ENCODE measurements at places on chromosomes 7 and 10.

DNA sequence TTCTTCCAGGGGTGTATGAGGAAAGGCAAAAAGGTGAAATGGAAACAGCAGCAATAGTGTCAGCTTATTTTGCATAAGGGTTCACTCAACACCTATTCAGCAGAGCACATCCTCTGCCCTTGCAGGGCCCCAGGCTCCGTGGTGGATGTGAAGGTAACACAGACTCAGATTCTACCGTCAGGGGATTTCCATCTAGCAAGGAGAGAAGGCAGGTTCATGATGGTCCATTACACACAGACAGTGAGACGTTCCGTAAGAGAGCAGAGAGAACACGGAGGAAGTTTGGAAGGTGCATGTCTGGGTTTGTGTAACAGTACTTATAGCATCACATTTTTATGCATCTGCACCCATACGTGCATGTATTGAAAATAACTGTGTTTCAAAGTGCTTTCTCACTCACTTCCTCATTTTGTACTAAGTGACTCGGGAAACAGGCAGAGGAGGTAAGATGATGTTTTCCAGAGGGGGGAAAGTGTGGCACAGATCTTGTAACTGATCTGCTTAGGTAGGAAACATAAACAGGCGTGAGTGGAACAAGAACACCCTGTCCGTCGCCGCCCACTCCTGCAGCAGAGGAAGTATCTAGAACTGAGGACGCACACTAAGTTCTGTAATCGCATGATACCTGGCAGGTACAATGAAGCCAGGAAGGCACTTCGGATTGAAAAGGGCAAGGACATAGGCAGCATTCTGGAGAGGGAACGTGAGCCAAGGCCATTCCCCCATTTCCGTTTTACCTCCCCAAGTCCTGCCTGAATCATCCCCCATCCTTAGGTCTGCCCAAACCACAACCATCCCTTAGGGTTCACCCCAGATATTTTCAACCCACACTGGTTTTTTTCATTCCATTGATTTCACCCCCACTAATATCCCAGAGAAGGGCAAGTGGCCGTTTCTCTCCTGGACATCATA lies 1.0 kb upstream of the ENO4 start:
- DNase-seq, result no peak

DNA sequence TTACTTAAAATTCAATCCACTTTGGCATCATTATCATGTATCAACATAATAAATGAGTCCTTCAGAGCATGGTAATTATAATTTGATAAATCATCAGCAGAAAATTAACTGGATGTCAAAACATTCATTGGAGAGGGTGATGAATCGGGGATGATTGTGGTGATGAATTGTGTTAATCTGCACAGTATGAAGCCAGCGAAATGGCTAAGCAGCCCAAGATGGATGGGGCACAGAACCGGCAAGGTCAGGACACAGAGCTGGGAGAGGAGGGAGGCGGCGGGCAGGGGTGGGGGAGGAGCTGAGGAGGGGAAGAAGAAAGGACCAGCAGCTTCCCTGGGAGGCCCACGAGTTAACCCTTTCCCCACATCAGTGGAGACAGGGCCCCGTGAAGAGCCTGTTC lies 536.1 kb downstream of the LRMDA start:
- DNase-seq, result no peak

DNA sequence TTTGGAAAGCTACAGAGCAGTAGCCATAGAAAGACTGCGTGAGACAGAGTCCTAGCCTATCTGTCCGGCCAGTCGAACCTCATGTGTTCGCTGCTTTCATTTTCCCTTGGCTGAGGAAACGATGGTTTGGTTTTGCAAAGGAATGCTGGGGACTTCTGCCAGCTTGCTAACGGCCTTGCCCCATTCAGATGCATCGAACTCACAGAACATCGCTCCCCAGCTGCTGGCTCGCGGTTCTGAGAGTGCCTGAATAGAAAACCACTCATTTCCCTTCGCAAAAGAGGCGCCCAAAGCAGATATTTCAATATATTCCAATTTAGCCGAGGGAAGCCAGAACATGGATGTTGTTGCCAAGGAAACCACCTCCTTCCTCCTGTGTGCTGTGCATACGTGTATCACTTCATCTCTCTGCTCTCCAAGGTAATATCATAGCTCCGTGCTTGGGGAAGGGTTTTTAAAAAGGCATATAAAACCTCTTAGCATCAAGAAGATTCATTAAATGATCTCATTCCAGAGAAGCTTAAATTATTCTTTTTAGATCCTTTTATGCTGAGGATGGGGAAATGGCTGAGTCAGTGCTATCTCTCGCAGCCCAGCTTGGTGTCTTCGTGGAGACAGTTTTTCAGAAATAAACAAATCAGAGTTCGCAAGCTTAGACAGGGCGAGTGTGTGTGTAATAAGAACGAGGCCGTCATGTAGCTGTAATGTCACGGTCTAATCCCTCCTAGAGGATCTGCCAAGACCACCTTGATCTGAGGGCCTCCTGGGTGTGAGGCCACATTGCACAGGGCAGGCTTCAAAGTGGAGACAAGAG lies 215.2 kb downstream of the RPS24 start:
- DNase-seq, result no peak

GRCh38 chr7:135327458-135327857 lies 93.8 kb downstream of the STRA8 start:
- DNase-seq, result no peak

DNA sequence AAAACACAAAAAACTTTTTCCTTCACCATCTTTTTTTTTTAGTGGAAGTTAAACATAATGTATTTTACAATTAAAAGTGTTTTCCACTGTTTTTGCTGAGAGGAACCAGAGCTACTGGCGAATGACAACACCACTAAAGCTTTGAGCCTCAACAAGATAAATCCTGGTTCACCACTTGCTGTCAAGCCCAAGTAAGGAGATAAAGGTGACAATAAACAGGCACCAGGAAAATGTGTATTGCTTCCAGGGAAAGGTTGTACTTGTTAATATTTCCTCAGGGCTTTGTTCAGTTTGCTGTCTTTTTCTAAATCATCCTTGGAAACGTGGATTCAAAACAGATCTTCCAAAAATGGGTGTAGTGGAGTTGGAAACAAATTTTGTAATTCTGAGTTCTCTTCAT lies 109.9 kb upstream of the ANKRD30A start:
- DNase-seq, result no peak

DNA sequence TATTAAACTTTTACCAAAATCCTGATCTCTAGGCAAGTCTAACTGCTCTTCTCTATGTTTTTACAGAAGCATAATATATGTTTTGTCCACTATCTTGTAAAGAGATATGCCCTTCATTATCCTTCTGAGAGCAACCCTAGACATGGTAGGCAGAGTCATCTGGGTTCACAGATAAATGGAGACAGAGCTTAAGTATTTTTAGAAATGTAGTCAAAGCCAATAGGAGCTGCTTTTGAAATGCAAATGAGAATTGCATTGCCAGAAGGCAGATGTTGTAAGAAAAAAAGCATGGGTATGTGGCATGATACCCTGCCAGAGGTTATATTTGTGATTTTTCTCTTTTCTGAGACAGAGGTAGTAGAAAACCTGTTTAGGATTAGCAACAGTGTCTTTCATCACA lies 964.8 kb downstream of the SORCS3 start:
- no peak for DNase-seq

- DNase-seq, result no peak
Measured at GRCh38 chr7:94176694-94177200, 172.6 kb upstream of the BET1 start.

DNA sequence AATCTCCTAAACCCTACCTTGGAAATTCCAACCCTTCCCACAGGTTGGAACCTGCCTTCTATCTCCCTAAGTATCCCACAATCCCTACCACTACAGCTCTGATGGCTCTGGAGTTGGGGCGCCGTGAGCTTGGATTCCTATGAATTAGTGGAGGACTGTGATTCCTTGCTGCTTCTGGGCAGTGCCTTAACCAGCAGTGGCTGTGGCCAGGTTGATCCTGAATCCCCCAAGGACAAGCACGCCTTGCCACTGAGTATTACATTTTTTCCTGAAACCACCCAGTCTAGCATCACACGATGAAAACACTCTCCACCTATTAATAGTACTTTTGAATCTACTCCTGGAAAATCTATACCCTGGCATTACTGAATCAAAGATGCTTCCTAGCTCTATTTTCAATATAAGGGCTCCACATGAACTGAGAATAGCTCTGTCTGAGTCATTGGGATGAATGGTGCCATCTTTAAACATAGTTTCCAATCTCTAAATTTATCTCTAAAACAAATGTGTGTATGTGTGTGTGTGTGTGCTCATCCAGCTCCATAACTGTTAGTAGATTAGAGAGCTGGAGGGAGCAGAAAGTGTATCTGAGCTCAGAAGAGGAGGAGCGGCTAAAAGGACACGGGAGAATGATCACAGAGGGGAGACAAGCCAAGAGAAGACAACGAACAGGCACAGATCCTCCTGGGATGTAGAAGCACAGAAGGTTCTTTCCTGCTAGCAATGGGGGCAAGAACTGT lies 11.9 kb upstream of the INPP5F start:
- DNase-seq, result no peak

- DNase-seq, result no peak
Measured at GRCh38 chr7:26065652-26066051, 86.3 kb upstream of the NFE2L3 start.

- DNase-seq, result no peak
Measured at GRCh38 chr7:131012477-131013031, 278.5 kb upstream of the KLF14 start.

GRCh38 chr10:51567271-51567670 lies 132.1 kb downstream of the CSTF2T start:
- no peak for DNase-seq

- DNase-seq, result no peak
Measured at GRCh38 chr10:436911-437665, 252.4 kb downstream of the DIP2C start.

DNA sequence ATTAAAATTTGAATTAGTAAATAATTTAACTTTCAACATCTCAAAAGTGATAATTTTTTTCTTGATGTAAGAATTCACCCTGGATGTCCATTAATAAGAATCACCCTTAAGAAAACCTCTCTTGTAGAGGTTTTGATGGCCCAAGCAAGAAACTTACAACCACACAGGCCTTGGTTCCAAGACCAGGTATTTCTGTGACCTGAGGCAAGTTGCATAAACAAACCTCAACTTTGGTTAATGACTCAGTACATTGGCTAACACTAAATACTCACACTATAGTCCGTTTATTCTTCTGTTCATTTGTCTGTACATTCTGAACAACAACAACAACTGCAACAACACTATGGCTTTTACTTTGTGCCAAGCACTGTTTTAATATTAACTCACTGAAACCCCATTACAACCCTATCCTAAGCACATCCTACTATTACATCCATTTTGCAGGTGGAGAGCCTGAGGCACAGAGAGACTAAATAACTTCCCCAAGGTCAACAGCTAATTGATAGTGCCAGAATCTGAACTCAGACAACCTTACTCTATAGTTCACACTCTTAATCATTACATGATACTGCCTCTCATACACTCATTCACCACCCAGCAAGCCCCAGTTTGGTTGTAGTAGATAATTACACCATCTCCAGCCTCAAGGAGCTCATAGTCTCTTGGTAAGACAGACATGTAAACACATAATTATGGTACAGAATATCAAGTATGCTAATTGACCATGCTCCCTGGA lies 6.6 kb downstream of the ANK3 start:
- DNase-seq, result no peak

- no peak for DNase-seq
Measured at GRCh38 chr7:128357217-128357613, 4.3 kb downstream of the PRRT4 start.

DNA sequence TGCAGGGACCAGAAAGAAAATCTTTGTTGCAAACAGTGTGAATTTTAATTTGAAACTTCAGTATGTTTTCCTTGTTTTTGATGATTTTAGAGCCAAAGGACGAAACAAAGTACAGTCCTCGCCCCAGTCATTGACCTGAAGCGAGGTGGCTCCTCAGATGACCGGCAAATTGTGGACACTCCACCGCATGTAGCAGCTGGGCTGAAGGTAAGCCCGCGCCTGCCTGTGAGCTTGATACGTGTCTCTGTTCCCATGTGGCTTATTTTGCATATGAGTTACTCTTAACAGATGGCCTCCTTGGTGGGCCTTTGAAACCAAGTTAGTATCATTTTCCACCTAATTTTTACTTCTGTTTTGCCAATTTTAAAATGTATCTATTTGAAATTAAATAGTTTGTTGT lies 12.3 kb downstream of the RBM17 start:
- DNase-seq, result no peak

- no peak for DNase-seq
Measured at GRCh38 chr7:28957064-28957750, 923 bp downstream of the TRIL start.

DNA sequence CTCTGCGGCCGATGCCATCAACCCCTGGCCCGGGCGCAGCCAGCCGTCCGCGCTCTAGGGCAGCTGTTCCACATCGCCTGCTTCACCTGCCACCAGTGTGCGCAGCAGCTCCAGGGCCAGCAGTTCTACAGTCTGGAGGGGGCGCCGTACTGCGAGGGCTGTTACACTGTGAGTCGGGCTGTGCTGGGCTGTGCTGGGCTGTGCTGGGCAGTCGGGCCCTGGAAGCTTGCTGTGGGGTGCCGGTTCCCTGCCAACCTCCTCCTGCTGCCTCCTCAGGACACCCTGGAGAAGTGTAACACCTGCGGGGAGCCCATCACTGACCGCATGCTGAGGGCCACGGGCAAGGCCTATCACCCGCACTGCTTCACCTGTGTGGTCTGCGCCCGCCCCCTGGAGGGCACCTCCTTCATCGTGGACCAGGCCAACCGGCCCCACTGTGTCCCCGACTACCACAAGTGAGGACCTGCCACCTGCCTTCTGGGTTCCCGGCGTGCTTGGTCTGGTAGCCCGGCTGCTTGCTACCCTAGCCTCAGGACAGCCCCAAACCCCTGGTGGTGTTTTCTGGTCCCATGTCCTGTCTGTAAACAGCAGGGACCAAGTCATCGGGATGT lies 7.5 kb downstream of the ZYX start:
- DNase-seq, result no peak

DNA sequence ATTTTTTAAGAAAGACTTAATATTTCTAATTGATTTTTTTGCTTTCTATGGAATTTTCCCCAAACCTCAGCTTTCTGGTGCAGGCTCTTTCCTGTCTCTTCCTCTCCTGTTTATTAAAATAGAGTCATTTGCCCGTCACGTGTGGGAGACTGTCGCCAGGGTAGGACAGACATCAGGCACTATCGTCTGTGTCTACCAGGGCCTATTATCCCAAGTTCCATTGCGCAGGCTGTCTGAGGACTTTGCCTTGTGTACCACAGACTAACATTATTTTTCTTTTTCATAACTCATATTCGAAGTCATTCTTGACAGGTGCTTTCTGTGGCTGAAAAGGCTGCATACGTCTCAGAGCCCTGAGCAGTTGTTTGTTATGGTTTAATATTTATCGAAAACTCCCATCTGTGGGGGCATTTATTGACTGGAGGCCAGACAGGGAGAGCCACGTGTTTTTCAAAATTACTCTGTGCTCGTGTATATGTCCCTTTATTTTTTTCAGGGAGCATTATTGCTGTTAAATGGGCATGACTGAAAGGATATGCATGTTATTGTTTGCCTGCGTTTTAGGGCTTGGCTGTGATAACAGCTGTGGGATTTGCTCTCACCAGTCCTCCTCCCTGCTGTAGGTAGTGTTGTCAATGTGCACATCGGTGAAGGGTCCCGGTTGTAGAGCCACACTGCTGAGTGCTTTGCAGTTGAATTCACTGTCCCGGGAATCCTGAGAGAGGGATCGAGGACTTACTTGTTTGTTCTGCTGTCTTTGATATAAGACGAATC lies 89.8 kb downstream of the CAMK1D start:
- DNase-seq, result no peak
